Keratinocyte (primary cell): ENCODE measurements at places on chromosomes 16 and 17.

- peak overlapping the region; percentile 82 for H3K27ac ChIP-seq
- no peak for DNase-seq
- H3K4me1 ChIP-seq: peaks cover 35% of the 10 kb centered on the region
- peak overlapping the region; percentile 63 for H3K4me3 ChIP-seq
Measured at GRCh38 chr17:81396722-81397313, 1.6 kb downstream of the BAHCC1 start.

- H3K27ac ChIP-seq: no peak overlapping the region
- H3K27me3 ChIP-seq: no peaks in the 10 kb centered on the region
- no peak for DNase-seq
- no peaks in the 10 kb centered on the region for H3K4me1 ChIP-seq
Measured at GRCh38 chr16:48420437-48420836, 35.2 kb upstream of the SIAH1 start.

- peaks cover 12% of the 10 kb centered on the region for H3K27me3 ChIP-seq
- H3K4me1 ChIP-seq: no peaks in the 10 kb centered on the region
- no peak for DNase-seq
- H3K4me3 ChIP-seq: no peak overlapping the region
- H3K36me3 ChIP-seq: no peaks in the 10 kb centered on the region
Measured at GRCh38 chr17:78563189-78564145, 13.7 kb downstream of the DNAH17 start.

- H3K4me1 ChIP-seq: no peaks in the 10 kb centered on the region
- no peak for DNase-seq
- H3K27ac ChIP-seq: no peak overlapping the region
- peaks cover 13% of the 10 kb centered on the region for H3K36me3 ChIP-seq
- no peaks in the 10 kb centered on the region for H3K27me3 ChIP-seq
Measured at GRCh38 chr16:27684047-27684446, 134.1 kb downstream of the KATNIP start.

- no peak overlapping the region for H3K4me3 ChIP-seq
- H3K36me3 ChIP-seq: peaks cover 2% of the 10 kb centered on the region
- peaks cover 10% of the 10 kb centered on the region for H3K4me1 ChIP-seq
- H3K27ac ChIP-seq: no peak overlapping the region
- H3K27me3 ChIP-seq: no peaks in the 10 kb centered on the region
Measured at GRCh38 chr16:30694926-30695693, 3.9 kb upstream of the SRCAP start.

DNA sequence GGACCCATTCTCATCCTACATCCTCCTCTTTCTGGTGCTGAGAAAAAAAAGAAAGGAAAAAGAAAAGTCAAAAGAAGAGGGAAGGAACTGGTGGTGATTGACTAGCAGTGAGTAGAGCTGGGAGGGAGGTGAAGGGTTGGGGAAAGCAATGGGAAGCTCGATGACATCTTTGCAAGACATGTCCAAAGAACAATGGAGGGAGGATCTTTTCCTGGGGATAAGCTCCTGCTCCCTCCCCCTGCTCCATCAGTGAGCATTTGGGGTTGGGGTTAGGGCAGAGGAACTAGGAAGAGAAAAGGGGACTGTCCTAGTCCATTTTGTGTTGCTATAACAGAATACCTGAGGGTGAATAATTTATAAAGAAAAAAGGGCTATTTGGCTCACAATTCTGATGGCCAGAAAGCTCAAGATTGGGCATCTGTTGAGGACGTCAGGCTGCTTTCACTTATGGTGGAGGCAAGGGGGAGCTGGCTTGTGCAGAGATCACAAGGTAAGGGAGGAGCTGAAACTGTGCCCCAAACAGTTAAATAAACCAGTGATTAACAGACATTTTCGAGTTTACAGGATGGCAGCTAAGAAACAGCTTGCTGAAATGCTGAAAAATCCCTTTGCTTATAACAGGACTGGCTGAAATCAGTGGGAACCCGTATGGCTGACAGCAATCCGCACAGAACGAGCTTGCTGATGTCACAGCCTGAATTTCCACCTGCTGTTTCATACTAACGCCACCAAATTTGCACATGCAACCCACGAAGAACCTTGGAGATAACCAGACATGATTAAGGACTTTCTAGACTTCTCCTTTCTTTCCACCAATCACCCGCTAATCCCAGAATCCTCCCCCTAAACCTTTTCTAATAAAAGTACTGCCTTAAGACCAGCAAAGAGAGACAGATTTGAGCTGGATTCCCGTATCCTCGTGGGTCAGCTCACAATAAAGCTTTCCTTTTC, 1.6 kb upstream of the ODF4 start:
- no peaks in the 10 kb centered on the region for H3K4me1 ChIP-seq
- H3K4me3 ChIP-seq: no peak overlapping the region
- no peak for DNase-seq
- H3K27ac ChIP-seq: no peak overlapping the region
- no peaks in the 10 kb centered on the region for H3K27me3 ChIP-seq

GRCh38 chr16:52731219-52731875, 184.4 kb upstream of the TOX3 start:
- no peaks in the 10 kb centered on the region for H3K36me3 ChIP-seq
- DNase-seq: no peak
- no peaks in the 10 kb centered on the region for H3K27me3 ChIP-seq
- H3K4me1 ChIP-seq: no peaks in the 10 kb centered on the region
- H3K4me3 ChIP-seq: no peak overlapping the region

- H3K27me3 ChIP-seq: no peaks in the 10 kb centered on the region
- no peak for DNase-seq
- no peak overlapping the region for H3K4me3 ChIP-seq
- H3K4me1 ChIP-seq: peaks cover 10% of the 10 kb centered on the region
- H3K36me3 ChIP-seq: no peaks in the 10 kb centered on the region
- H3K27ac ChIP-seq: no peak overlapping the region
Measured at GRCh38 chr17:41684035-41684434, 4.7 kb upstream of the EIF1 start.

- peaks cover 3% of the 10 kb centered on the region for H3K36me3 ChIP-seq
- no peaks in the 10 kb centered on the region for H3K27me3 ChIP-seq
- H3K27ac ChIP-seq: no peak overlapping the region
Measured at GRCh38 chr17:51035431-51035830, 85.2 kb downstream of the SPAG9 start.

GRCh38 chr17:59425085-59425931, 93.9 kb downstream of the YPEL2 start:
- H3K27ac ChIP-seq: no peak overlapping the region
- peaks cover 3% of the 10 kb centered on the region for H3K4me1 ChIP-seq
- no peaks in the 10 kb centered on the region for H3K36me3 ChIP-seq

GRCh38 chr17:77225265-77225664, 84.5 kb downstream of the SEC14L1 start:
- no peak for DNase-seq
- H3K4me3 ChIP-seq: no peak overlapping the region
- no peaks in the 10 kb centered on the region for H3K36me3 ChIP-seq
- no peaks in the 10 kb centered on the region for H3K4me1 ChIP-seq
- no peak overlapping the region for H3K27ac ChIP-seq

- no peak overlapping the region for H3K4me3 ChIP-seq
- no peak overlapping the region for H3K27ac ChIP-seq
- no peaks in the 10 kb centered on the region for H3K27me3 ChIP-seq
Measured at GRCh38 chr16:68468842-68469241, 20.5 kb upstream of the SMPD3 start.

DNA sequence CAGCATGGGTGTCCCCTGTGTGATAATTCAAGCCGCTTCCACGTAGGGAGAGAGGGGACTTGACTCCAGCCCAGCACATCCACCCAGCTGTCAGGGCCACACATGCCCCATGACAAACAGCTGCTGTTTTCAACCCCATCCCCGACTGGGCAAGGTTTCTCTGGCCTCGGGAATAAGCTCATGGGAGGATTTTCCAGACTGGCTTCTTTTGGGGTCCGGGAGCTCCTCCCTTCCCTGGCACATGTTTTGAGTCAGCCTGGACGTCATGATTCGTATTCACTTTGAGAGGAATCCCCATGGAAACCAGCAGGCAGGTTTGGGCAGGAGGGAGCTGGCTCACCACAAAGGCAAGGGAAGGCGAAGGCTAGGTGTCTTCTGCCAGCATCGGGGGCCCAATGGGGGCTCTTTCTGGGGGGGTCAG, 156.4 kb downstream of the CMIP start:
- DNase-seq: peak; percentile 70
- H3K27ac ChIP-seq: peak overlapping the region; percentile 98
- H3K4me3 ChIP-seq: no peak overlapping the region
- H3K4me1 ChIP-seq: peaks cover 61% of the 10 kb centered on the region
- no peaks in the 10 kb centered on the region for H3K27me3 ChIP-seq

DNA sequence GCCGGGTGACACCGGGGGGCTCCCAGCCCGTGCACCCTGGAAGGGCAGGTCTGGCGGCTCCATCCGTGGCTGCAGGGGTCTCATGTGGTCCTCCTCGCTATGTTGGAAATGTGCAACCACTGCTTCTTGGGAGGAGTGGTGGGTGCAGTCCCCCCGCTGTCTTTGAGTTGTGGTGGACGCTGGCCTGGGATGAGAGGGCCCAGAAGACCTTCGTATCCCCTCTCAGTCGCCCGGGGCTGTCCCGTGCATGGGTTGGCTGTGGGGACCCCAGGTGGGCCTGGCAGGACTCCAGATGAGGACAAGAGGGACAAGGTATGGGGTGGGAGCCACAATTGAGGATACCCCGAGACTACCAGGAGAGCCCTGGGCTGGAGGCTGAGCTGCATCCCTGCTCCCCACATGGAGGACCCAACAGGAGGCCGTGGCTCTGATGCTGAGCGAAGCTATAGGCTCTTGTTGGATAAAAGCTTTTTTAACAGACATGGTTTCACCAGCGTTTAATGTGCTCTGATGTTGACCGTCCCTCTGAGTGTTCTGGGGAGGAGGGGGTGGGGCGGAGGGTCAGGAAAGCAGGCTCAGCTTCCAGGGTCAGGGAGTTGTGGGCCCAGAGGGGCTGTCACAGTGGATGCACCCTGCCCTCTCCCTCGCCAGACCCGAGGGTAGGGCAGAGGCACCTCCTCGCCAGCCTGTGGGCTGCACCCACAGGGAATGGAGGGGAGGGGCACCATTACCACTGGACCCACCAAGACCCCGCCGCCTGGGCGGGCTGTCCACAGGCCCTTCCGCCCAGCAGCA, 5.4 kb downstream of the SPATA2L start:
- H3K27ac ChIP-seq: no peak overlapping the region
- no peaks in the 10 kb centered on the region for H3K27me3 ChIP-seq
- no peak overlapping the region for H3K4me3 ChIP-seq

- H3K4me3 ChIP-seq: no peak overlapping the region
- no peaks in the 10 kb centered on the region for H3K27me3 ChIP-seq
- no peak for DNase-seq
- no peaks in the 10 kb centered on the region for H3K4me1 ChIP-seq
- no peak overlapping the region for H3K27ac ChIP-seq
Measured at GRCh38 chr16:12283596-12283995, 307.1 kb downstream of the SNX29 start.

GRCh38 chr16:59783191-59783590, 1049.1 kb upstream of the GOT2 start:
- H3K27me3 ChIP-seq: no peaks in the 10 kb centered on the region
- no peak overlapping the region for H3K4me3 ChIP-seq

DNA sequence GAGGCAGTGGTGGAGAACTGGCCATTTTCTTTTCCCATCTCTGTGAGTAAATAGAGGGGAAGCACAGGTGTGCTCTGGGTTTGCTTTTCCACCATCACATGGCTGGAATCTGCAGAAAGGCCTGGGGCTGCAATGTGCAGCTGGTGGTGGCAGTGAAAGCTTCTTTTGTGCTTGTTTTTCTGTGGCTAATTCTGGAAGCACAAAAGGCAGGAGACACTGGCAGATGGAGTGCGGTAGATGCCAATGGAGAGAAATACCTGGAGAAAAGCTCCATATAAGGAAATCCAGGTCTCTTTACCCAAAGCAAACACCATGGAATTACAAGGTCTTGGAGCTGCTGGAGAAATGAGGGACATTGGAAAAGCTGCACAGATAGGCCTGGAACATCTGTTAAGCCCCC, 146.9 kb downstream of the HAPSTR1 start:
- H3K4me3 ChIP-seq: no peak overlapping the region
- H3K27ac ChIP-seq: no peak overlapping the region
- H3K36me3 ChIP-seq: no peaks in the 10 kb centered on the region
- H3K27me3 ChIP-seq: no peaks in the 10 kb centered on the region

DNA sequence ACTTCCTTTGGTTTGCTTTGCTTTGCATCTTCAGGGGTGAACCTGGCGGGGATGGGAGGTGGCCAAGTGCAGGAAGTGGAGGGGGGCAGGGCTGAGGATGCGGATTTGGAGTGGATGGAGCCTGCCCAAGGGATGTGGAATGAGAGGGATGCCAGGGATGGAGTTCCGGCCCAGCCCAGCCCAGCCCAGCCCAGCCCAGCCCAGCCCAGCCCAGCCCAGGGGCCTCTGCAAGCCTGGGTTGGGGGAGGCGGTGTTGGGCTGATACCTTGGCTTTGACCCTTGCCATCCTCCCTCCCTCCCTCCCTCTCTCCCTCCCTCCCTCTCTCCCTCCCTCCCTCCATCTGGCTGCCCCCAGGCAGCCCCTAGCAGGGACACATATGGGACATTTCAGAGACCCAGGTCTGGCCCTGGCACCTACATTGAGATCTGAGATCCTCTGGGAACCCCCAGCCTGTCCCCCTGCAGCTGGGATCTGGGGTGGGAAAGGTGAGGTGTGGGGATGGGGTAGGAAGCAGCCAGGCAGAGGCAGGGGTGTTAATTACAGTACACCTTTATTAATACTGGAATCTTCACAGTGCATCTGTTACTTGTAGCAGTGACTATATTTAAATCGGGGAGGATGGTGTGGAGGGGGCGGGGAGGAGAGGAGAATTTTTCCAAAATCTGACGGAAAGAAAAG, 14.5 kb downstream of the IL34 start:
- peaks cover 5% of the 10 kb centered on the region for H3K36me3 ChIP-seq
- H3K27ac ChIP-seq: no peak overlapping the region
- no peak for DNase-seq
- no peaks in the 10 kb centered on the region for H3K4me1 ChIP-seq
- H3K27me3 ChIP-seq: no peaks in the 10 kb centered on the region
